ENCODE measurements at places on chromosomes 11 and 22.

- DNase-seq = no peak
Measured at GRCh38 chr11:60307507-60308195, 19.4 kb upstream of the MS4A6E start.

GRCh38 chr11:11733246-11733747 is 108.5 kb upstream of the USP47 start:
- DNase-seq = peak; percentile 48

GRCh38 chr22:41516462-41516861 is 27.8 kb downstream of the POLR3H start:
- DNase-seq = no peak

DNA sequence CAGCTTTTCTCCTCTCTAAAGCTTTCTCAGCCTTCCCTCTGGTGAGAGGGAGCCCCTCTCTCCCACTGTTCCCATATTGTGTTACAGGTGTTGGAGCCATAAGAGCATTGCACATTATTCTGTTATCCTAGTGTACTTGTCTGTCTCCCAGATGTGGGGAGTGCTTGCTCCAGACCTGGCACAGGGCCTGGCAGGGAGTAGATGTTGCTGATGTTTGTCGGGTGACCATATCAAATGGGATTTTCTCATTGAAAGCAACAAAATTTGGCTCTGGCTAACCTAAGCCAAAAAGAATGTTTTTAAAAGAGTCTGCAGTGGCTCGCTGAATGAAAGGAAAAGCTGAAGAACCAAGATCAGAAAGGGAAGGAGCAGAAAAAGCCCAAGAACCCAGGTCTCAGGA is 41.1 kb downstream of the CYB5R2 start:
- DNase-seq = no peak

- no peak for DNase-seq
Measured at GRCh38 chr11:80718611-80719291, 1277.9 kb upstream of the TENM4 start.

GRCh38 chr11:6365659-6366058 is 24.6 kb upstream of the SMPD1 start:
- DNase-seq = no peak

DNA sequence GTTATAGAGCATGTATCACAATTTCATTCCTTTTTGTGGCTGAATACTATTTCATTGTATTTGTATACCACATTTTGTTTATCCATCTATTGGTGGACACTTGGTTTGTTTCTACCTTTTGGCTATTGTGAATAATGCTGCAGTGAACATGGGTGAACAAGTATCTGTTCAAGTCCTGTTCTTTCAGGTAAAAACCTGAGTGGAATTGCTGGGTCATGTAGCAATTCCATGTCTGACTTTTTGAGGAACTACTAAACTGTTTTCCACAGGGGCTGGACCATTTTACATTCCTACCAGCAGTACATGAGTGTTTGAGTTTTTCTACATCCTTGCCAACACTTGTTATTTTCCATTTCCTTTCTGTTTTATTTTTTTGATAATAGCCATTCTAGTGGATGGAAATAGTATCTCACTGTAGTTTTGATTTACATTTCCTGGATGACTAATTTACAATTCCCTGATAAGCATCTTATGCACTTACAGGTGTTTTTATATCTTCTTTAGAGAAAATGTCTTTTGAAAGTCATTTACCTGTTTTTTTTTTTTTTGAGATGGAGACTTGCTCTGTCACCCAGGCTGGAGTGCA is 12.2 kb downstream of the CABIN1 start:
- no peak for DNase-seq

DNA sequence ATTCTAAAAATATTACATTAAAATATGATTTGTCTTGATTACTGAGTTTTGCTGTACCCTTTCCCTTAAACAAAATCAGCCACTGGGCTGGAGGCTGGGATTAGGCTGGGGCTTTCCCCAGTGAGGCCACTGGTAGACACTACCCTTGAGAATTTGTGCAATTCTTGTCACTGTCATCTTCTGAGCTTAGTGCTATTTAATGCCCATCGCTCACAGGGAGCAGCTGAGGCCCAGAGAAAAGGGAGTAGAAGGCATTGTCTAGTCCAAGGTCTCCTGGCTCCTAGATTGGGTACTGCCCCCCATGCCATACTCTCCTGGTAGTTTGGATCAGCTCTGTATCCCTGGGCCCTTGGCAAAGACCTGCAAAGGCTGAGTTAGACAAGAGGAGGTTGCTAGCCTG is 6.7 kb downstream of the CHRM1 start:
- DNase-seq = peak; percentile 54

- peak; percentile 61 for DNase-seq
Measured at GRCh38 chr11:20161230-20161918, 1.1 kb upstream of the DBX1 start.

DNA sequence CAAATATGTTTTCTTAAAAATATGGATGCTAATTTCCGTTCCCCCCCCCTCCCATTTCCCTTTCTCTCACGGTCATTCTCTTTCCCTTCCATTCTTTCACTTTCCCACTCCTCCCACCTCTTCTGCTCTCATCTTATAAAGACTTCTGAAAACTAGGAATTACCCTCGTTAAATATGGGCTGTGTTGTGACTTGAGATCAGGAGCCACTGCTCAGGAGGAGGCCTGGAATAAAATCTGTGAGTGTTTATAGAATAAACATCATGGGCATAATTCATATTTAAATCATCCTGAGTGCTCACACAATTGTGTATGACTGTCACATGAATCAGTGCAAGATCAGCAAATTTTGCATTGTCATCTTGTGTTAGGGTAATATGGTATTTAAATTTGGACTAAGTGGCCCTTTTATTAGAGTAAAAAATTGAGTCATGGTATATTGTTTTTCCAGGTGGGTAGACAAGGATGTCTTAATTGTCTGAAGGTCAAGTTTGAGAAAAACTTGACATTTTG is 208.0 kb downstream of the DDX10 start:
- DNase-seq = no peak

DNA sequence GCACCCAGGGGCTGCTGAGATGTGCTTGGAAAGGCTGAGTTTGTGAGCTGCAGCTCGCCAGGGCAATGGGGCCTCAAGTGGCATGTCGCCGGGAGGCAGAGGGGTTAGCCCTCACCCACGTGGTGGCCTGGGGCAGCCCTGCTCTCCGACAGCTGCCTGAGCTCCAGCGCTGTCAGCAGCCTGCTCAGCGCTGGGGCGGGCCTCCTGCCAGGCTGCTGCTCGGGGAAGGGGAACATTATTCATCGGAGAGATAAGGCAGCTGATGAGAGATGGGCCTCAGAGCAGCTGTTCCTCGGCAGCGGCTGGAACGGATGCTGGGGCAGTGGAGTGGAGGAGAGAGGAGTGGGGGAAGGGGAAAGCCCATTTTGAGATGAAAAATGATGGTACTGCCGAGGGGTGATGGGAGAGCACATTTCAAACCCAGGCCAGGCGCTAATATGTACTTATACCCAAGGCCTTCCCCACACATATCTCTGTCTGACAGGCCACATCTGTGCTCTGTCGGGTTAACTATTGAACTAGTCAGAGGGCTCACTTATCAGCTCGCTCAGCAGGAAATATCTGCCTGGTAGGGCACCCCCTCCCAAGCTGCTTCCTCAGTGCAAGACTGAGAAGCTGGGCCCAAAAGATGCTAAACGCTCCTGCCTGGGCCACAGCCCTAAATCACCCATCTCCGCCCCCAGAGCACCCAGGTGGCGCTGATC is 79.5 kb downstream of the TIMP3 start:
- DNase-seq = peak; percentile 87

DNA sequence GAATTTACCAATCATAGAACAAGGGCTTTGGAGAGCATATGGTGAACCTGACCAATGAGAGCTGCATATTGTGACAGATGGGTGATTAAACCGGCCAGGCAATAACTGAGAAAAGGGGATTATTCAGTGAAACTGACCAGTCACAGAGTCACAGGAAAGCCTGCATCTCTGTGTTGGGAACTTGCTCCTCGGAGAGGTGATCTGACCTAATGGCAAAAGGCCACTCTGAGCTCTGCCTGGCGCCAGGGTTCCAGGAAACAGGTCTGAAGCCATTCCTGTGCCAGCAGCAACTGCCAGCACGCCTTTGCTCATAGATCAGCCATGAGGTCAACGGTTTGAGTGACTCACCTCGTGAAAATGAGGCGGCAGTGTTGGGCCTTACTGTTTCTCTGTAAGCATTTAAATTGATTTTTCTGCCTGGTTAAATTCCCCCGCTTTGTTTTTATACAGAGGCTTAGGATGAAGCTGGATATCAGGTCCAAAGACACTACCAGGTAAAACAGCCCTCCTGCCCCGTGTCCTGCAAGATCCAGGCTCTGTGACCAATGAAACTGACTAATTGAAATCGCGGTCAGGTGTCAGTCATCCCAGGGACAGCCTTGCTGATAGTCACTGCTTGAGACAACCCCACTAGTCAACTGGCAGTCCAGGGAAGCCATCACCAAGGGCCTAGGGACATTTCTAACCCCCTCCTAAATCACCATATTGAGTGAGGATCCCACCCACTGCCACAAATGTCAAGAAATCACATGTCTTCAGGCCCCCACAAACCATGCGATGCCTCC is 35.8 kb upstream of the MYOD1 start:
- DNase-seq = no peak

DNA sequence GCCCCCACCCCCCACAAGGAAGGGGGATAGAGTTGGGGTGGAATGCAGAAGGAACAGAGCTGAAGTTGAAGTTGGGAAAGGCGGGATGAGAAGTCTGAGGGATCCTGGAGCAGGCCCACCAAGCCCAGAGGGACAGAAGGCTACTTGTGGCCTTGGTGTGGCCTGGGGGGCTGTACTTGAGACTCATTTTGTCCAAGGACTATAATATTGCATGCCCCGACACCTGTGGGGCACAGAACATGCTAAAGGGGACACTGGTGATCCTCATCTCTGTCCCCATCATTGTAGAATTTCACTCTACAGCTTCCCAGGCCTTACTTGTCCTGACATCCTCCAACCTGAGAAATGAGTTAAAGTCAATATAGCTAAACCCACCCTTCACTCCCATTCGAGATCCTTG is 1.3 kb downstream of the ESAM start:
- no peak for DNase-seq

- DNase-seq = no peak
Measured at GRCh38 chr11:10823152-10823579, 14.4 kb upstream of the EIF4G2 start.

GRCh38 chr11:2553198-2553597 is 108.4 kb downstream of the KCNQ1 start:
- DNase-seq = no peak

- no peak for DNase-seq
Measured at GRCh38 chr11:68041617-68042218, 2.9 kb downstream of the TCIRG1 start.

DNA sequence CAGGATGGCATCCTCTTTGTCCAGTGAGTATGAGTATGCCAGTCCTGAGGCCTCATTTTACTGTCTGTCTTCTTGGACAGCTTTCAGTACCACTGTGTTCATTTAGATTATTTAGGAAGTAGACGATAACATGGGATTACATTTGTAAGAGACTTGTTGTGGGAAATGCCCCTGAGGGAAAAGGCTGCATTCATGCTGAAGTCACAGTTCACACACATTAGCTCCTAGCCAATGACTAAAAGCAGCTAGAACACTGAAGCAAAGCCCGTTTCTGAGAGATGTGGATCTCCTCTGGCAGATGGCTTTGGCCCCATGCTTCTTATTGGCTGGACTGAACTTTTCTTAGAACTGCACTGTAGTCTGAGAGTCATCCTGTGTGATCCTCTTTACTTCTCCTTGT is 242.4 kb downstream of the FAM76B start:
- DNase-seq = no peak

- no peak for DNase-seq
Measured at GRCh38 chr11:43818220-43818619, 62.4 kb upstream of the ALKBH3 start.

DNA sequence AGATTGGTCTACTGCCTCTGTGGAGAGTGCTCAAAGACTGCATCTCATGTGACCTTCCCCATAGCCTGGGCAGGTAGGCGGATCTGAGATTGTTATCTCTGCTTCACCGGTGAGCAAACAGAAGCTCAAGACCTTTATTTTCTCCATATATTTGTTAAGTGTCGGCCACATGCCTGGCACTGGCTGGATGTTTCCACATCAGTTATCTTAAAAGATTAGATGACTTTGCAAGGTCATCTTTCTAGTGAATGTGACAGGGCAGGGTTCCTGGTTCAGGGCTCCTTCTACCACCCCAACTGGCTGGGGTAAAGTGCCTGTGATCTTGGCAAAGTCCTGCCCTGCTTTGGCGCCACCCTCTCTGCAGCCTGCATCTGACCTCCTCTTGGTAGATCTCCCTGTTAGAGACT is 125.0 kb downstream of the CCDC81 start:
- DNase-seq = no peak

DNA sequence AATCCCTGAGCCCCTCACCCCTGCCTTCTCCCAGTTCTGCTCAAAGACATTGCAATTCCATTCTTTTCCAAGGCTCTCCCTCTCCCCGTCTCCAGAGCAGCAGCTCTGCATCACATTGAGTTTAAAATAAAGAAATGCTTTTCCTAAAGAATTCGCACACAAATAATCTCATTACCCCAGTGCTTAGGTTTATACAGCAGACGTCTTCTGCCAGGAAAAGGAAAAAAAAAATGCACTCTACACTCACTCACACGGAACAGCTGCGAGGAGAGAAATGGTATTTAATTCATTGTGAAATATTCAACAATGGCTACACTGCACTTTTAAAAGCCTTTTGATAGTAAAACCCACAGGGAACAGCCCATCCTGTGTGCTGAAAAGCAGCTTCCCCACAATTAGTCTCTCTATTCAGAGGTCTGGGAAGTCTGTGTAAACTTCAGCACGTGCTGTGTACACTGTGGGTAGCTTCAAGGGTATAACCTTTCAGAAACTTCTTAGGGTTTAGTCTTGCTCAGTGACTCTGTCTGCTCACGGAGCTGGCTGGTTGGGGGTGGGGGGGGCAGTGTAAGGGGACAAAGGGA is 42.8 kb downstream of the ETS1 start:
- DNase-seq = peak; percentile 46

DNA sequence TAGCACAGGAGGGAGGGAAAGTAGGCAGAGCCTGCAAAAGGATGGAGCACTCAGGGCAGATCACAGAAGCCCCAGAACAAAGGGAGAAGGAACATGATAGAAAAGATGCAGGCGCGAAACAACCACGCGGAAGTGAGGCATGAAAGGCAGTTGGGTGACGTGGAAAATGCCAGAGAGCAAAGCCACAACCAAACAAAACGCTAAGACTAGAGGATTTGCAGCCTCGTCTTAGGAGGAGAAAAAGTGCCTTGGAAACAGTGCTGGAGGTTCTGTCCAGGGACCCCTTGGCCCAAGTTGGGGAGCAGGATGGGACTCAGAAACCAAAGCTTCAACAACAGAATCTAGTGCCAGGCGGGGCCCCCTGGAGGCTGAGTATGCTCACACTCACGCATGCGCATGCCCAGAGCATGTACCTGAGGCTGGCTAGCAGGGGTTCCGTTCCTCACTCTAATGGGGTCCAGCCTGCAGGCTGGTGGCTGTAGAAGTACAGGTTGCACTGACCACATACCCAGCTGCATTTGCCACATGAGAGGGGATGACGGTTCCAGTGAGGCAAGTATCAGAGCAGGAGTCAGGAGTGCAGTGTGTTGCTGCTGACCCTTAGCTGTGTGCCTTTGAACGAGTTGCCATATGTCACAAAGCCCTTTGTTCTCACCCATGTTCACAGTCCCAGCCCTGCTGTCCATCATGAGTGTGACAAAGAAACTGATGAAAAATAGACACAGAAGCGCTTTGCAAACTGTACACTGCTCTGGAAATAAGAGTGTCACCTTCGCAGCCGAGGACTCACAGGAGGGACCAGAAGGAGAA is 568.6 kb upstream of the CADM1 start:
- DNase-seq = peak; percentile 67

- no peak for DNase-seq
Measured at GRCh38 chr11:133698654-133699053, 146.7 kb downstream of the SPATA19 start.

All from eye (tissue), 1 donor.